Nucleus accumbens (tissue), 56 donors: ENCODE measurements at places on chromosomes 4 and X.

DNA sequence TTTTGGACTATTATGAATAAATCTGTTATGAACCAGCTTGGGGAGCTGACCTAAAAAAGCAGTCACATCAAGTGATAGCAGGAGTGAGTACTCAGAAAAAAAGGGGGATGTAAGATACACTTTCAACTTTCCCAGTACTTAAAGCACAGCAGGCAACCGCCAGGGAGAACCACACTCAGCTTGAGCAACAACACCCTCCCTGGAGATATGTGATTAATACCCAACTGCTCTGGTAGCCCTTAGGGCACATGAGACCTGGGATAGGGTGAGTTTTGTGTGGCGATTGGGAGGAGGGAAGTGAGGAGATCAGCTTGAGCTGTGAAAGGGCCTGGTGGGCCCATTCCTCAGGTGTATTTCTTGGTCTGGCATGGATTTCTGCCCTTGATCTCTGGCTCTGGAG lies 220.3 kb upstream of the SFRP2 start:
- DNase-seq, result no peak

GRCh38 chr4:76998251-76998901 lies 48.8 kb downstream of the SEPTIN11 start:
- DNase-seq, result no peak

DNA sequence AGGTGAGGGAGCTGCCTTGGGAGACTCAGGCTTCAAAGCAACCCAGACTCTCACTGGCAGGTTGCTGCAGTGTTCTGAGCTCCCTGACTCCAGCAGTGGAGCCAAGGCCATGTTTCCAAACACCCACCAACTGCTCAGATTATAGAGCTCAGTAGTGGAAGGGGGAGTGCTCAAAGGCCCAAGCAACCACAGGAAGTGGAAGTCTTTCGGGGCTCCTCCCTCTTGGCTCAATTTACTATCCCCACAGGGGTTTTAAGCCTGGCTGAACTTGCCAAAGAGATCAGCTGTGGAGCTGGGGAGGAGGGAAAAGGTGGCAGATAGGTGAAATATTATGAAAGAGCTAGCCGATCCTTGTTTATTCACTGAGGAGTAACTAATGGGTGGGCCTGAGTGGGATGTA lies 82.5 kb downstream of the HPRT1 start:
- DNase-seq, result no peak

- no peak for DNase-seq
Measured at GRCh38 chrX:44099366-44099765, 126.2 kb upstream of the NDP start.

GRCh38 chr4:34039766-34040165 lies 2204.5 kb downstream of the ARAP2 start:
- no peak for DNase-seq

DNA sequence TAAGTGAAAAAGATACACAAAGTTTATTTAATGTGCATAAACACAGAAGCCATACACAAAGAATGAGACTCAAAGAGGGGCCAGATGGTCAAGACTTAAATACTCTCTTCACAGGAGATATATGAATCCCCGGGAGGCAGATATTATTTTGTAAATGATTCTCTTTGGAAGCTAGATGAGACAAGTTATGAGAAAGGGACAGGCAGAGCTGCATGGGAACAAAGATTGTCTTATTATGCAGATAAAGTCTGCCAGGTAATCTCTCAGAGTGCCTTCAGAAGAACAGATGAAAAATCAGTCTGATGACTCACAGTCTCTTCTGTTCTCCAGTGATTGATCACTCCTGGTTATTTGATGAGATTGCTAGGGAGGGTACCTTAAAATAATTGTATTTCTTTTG lies 89.0 kb downstream of the NAF1 start:
- DNase-seq, result no peak

GRCh38 chrX:12383196-12383595 lies 244.9 kb downstream of the FRMPD4 start:
- DNase-seq, result no peak

DNA sequence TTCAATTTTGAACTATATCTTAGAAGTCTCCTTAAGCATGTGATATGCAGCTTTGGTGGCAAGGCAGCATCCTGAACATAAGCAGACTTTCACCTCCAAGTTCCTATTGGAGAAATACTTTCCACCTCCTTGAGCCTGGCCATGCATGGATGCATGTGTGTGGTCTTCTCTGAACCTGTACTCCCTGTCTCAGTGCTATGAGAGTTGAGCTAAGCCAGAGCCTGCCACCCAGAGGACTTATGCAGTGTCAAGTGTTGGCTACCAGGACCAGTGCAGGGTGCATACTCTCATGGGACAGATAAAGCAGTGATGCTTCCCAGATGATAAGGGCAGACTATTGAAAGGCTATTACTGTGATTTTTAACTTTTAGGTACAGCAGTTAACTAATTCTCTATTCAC lies 105.6 kb downstream of the TSPAN7 start:
- no peak for DNase-seq

DNA sequence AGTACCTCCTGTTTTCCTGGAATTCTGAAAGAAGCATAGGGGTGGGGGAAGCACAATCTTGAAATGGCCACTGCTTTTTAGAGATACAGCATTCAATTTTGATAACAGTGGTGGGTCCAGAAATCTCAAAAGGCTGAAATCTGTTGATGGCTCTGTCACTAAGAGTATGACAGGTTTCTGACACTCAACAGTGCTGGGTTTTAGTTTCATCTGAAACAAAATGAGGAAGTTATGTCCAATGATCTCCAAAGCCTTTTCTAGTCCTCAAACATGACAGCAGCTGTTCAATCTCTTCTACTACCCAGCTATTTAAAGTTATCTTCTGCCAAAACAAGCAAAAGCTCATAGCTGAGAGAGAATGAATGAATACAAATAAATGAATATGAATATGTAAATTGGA lies 110.5 kb downstream of the IL1RAPL1 start:
- DNase-seq, result no peak

- DNase-seq, result peak; percentile 75
Measured at GRCh38 chr4:10099499-10100325, 16.9 kb downstream of the WDR1 start.

DNA sequence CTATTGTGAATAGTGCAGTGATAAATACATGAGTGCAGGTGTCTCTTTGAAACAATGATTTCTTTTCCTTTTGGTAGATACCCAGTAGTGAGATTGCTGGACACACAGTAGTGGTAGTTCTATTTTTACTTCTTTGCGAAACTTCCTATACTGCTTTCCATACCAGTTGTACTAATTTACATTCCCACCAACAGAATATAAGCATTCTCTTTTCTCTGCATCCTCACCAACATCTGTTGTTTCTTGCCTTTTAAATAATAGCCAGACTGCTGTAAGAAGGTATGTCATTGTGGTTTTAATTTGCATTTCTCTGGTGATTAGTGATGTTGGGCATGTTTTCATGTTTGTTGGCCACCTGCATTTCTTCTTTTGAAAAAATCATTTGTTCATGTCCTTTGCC lies 105.9 kb downstream of the COL4A6 start:
- DNase-seq, result no peak

DNA sequence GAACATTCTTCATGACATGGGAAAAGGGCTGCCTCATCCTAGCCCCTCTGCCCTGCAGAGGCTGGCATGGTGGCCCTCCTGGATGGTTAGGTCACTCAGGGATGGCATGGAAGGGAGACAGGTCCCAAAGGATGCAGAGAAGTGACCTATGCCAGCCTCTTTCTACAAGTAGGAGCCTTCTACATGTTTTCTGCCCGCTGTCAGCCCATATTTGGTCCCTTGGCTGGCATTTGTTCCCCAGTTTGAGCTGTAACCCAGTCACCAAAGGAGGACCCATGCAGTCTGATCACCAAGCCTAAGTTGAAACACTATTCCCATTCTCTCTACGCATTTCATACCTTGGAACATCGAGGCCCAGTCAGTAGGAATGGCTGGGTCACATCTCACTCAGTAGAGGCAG lies 95.4 kb downstream of the PJA1 start:
- DNase-seq, result no peak

DNA sequence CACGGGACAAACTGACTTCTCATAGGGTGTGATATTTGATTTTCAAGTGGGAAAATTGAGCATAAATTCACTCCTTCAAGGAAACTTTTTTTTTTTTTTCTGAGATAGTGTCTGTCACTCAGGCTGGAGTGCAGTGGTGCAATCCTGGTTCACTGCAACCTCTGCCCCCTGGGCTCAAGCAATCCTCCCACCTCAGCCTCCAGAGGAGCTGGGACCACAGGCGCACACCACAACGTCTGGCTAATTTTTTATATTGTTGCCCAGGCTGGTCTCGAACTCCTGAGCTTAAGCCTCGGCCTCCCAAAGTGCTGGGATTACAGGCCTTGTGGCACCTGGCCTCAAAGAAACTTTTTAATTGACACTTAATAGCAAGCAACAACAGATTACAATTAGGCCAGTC lies 13.8 kb downstream of the CLDN34 start:
- no peak for DNase-seq

- DNase-seq, result no peak
Measured at GRCh38 chr4:20506827-20507226, 193.4 kb upstream of the PACRGL start.

DNA sequence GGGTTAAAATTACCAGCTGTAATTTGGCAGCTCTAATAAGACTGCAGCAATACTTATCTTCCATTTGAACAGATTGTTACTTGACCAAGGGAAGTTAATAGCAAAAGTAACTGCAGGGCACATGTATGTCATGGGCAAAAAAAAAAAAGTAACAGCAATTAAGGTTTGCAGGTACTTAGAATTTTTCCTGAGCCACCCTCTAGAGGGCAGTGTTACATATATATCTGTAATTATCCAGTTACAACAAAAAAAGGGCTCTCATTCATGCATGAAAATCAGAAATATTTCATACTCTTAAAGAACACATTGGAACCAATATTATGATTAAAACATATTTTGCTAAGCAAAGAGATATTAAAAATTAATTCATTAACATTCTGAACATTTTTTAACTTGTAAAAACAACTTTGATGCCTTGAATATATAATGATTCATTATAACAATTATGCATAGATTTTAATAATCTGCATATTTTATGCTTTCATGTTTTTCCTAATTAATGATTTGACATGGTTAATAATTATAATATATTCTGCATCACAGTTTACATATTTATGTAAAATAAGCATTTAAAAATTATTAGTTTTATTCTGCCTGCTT lies 25.1 kb downstream of the XIAP start:
- DNase-seq, result no peak

- no peak for DNase-seq
Measured at GRCh38 chr4:61605984-61606383, 405.9 kb downstream of the ADGRL3 start.

- DNase-seq, result no peak
Measured at GRCh38 chr4:8392591-8393190, 47.8 kb downstream of the ACOX3 start.

DNA sequence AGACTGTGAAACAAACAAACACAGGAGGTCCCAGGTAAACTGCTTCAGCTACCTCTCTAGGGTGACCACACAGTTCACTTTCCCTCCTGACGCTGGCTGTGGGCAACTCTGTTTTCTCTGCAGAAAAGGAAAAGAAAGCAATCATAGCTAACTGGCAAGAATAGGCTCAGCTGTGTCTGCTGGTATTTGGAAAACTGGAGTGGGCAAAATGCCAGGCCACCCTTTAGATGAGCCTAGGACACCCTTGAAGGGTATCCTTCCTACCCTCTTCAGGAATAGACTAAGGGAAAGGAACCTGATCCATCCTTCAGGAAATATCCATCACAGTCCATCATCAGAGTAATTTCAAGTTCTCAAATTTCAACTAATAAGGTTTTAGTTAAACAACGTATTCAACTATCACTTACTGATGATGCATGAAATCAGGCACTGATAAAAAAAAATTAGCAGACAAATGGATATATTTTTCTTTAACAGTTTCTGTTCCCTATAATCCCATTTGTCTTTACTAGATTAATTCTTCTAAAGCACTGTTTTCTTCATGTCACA lies 60.9 kb downstream of the CAMK2D start:
- DNase-seq, result no peak

DNA sequence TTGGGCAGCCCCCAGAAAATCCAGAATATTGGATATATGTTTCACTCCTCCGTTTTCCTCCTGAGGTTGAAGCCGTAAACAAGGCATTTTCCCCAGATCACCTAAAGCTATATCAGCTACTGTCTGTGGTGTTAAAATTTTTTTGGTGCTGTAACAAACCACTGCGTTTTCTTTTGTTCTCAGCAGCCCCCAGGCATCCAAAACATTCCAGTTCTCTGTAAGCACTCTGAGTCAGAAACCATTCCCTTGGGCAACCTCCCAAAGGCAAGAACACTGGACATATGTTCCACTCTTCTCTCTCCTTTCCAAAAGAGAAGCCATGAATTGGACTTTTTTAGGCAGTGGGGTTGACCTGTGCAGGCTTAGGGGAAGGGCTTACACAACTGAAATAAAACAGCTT lies 310.9 kb downstream of the MID1IP1 start:
- no peak for DNase-seq

- DNase-seq, result no peak
Measured at GRCh38 chr4:101366331-101366730, 19.0 kb upstream of the PPP3CA start.

DNA sequence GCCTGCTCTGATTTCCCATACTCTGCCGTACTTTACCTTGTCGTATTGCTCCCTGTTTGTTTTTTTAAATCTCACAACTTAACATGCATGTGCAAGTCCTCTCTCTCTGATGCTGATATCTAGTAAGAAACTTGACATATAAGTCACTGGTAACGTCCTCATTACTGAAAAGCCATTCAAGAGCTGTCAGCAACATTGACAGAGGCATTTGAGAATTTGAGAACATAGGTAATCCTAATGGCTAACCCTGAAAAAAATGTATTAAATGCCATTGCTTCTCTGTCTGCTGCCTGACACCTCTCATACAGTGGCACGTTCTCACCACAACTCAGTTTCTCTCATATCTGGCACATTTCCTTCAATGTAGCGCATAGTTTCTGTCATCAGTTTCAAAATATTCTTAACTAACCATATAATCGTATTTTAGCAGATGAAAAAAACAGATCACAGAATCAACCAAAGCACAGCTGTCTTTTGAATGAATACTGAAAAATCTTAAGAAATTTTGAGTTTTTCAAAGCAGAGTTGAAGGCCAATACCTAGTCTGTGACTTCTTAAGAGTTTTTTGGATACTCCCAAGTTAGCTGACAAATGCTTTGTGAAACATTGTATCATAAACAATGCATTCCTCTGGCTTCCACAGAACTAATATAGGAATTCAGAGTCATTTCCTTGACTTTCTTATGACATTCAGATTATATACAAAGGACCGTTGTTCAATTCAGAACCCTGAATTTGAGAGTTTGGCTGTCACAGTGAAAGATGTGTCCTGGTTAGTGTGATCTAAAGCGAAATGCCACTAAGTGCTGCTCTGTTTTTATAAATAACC lies 996.4 kb downstream of the C4orf33 start:
- DNase-seq, result no peak

GRCh38 chrX:115393271-115393670 lies 103.8 kb downstream of the LUZP4 start:
- DNase-seq, result no peak

- DNase-seq, result no peak
Measured at GRCh38 chr4:53089936-53090729, 228.0 kb downstream of the RASL11B start.

- DNase-seq, result no peak
Measured at GRCh38 chr4:161936625-161937550, 226.9 kb downstream of the FSTL5 start.

GRCh38 chr4:1802720-1803522 lies 9.8 kb downstream of the FGFR3 start:
- DNase-seq, result no peak
